ENCODE measurements at places on chromosomes 13 and 19. TPM values are rescaled to one million over a fixed set of nuclear protein-coding genes. Genes with fewer than 3 reads are reported as not detected.

GRCh38 chr13:28741084-28741491 lies 22.3 kb upstream of the SLC46A3 start:
- DNase-seq = peak; percentile 25

Gene CGB1
- not detected for total RNA-seq

Gene MUC16
- under 0.01 TPM for total RNA-seq

GRCh38 chr13:40535345-40535836 lies 131.1 kb downstream of the FOXO1 start:
- no peak for DNase-seq

Gene LAIR1
- under 0.01 TPM for total RNA-seq

Gene MEDAG
- 20.0 TPM for total RNA-seq

DNA sequence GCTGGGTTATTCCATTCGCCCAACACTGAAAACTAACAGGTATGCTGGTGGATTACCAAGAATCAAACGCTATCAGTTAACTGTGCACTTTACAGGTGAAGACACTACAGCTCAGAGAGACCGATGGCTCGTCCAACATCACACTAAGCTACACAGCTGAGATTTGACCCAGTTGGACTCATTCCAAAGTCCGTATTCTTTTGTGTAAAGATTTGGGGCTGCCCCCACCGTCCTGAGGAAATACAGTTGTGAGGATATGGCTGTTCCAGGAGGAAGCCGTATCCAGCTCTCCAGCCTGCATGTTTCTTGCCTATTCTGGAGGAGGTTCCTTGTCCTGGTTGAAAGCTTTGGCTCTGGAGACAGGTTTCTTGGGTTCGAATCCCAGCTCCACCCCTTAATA lies 4.2 kb downstream of the ZSCAN5A start:
- DNase-seq = no peak

Gene ZNF132
- 8.7 TPM for total RNA-seq

Gene WDFY2
- total RNA-seq = 6.0 TPM

DNA sequence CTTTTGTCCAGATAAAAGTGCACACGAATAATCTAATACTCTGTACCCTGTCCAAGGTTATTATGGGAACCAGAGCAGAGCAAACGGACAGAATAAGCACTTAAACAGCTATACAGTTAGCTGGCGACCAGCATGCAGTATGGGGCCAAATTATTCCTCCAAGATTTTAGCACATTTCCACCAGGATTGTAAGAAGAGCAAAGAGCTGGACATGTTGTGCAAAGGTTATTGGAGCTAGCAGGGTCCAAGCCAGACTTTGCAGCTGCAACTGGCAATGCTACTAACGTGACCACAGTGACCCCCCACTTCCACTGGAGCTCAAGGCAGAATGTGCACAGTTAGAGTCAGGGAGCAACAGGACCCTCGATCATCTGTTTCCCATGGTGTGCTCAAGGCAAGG lies 89.9 kb downstream of the COL4A1 start:
- no peak for DNase-seq

DNA sequence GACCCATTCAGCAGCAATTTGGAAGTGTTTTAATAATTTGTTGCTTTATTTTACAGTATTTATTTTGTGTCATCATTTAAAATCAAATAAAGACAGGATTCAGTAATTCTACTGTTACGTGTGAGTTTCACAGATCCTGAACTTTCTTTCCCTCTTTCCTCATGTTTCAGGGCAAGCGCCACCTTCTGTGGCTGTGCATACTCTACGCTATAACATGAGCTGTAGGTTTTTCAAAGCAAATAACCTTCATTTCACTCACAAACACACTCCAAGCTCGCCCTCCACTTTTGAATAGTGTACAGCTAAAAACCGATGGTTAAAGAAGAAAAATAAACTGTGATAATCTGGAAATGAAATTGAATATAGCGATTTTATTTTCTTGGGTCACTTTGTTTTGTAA lies 753.3 kb downstream of the OLFM4 start:
- no peak for DNase-seq

GRCh38 chr13:80131204-80131603 lies 209.7 kb downstream of the SPRY2 start:
- DNase-seq = peak; percentile 84

- no peak for DNase-seq
Observed at GRCh38 chr13:30928978-30929377, 3.5 kb upstream of the TEX26 start.

GRCh38 chr19:13181747-13182388 lies 31.7 kb downstream of the IER2 start:
- peak; percentile 70 for DNase-seq

- no peak for DNase-seq
Observed at GRCh38 chr19:543910-544608, at the start of gene GZMM. Gene GZMM, plus strand, starts transcription at chr19:544053. Its CDS starts 19 bp downstream, at chr19:544072.

Gene PNMA8C
- under 0.01 TPM for total RNA-seq

GRCh38 chr19:6458695-6459261 lies 814 bp downstream of the SLC25A23 start:
- no peak for DNase-seq

- DNase-seq = no peak
Observed at GRCh38 chr13:52779103-52779502, 39.5 kb upstream of the CNMD start.

GRCh38 chr13:110000534-110001345 lies 214.4 kb upstream of the IRS2 start:
- DNase-seq = no peak

Gene OBI1
- total RNA-seq = 12.6 TPM

Gene TNFSF9
- 0.32 TPM for total RNA-seq

- DNase-seq = no peak
Observed at GRCh38 chr13:31115616-31116015, 46.1 kb downstream of the HSPH1 start.

- DNase-seq = peak; percentile 50
Observed at GRCh38 chr19:48539503-48540096, 12.4 kb upstream of the SULT2B1 start.

DNA sequence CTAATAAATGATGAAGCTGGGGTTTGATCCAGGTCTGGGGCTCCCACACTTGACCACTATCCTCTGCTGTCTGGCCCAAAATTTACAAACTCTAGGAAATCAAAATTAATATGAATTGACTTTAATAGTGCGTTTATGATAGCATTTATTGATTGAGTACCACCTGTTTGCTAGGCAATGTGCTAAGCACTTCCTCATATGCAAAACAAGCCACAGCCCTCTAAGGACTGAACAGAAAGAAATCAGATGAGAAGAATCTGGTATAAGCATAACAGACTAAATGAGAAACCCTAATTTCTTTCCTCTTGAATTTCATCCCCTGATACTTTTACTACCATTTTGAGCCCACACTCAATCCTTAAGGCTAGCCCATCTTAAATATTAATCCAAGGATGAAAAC lies 6.6 kb upstream of the MLNR start:
- no peak for DNase-seq

- no peak for DNase-seq
Observed at GRCh38 chr13:81334481-81334880, 993.6 kb upstream of the SPRY2 start.

GRCh38 chr19:41586064-41586463 lies 10.1 kb downstream of the CEACAM21 start:
- no peak for DNase-seq

DNA sequence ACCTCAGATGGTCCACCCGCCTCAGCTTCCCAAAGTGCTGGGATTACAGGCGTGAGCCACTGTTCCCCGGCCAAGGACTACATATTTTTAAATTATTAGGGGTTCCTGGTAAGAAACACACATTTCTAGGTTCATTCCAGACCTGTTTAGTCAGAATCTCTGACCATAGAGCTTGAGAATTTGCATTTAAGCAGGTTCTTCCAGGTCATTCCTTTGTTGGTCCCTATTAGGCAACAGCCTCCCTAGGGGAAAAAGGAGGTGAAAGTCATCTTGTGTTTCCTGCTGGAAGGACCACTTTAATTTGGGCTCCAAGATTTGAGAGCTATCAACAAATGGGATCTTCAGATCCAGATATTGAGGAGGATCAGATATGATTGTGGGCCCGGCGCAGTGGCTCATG lies 16.3 kb downstream of the S1PR2 start:
- peak; percentile 5 for DNase-seq

Gene PLIN5
- not detected for total RNA-seq

GRCh38 chr13:51420681-51421490 lies 31.9 kb downstream of the INTS6 start:
- DNase-seq = no peak

Gene CDX2
- not detected for total RNA-seq

Gene CRX
- not detected for total RNA-seq

Gene HCST
- 0.64 TPM for total RNA-seq

DNA sequence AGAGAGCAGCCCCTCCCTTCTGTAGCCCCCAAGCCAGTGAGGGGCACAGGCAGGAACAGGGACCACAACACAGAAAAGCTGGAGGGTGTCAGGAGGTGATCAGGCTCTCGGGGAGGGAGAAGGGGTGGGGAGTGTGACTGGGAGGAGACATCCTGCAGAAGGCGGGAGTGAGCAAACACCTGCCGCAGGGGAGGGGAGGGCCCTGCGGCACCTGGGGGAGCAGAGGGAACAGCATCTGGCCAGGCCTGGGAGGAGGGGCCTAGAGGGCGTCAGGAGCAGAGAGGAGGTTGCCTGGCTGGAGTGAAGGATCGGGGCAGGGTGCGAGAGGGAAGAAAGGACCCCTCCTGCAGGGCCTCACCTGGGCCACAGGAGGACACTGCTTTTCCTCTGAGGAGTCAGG lies 4.2 kb downstream of the KLK3 start:
- DNase-seq = no peak

DNA sequence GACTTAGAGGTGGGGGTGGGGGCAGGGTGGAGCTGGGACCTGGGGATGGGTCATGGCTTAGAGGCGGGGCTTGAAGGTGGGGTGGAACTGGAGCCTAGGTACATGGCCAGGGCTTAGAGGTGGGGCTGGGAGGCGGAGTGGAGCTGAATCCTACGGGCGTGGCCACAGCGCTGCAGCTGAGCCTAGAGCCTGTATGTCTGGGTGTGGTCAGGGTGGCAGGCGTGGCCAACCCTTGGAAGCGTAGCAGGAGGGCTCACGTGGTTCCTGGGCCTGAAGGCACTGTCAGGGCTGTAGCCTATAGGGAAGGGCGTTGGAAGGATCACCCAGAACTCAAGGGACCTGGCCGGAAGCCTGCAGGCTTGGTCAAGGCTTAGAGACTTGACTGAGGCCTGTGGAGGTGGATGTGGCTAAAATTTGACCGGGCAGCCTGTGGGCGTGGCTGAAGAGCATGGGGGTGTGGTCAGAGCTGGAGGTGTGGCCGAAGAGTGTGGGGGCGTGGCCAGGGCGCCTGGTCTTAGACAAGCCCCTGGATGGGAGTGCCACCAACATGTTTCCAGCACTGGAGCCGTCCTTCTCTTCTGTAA lies 24.3 kb downstream of the COLGALT1 start:
- DNase-seq = peak; percentile 57

Gene LGALS14
- total RNA-seq = not detected

Gene KLF2
- total RNA-seq = 6.8 TPM

DNA sequence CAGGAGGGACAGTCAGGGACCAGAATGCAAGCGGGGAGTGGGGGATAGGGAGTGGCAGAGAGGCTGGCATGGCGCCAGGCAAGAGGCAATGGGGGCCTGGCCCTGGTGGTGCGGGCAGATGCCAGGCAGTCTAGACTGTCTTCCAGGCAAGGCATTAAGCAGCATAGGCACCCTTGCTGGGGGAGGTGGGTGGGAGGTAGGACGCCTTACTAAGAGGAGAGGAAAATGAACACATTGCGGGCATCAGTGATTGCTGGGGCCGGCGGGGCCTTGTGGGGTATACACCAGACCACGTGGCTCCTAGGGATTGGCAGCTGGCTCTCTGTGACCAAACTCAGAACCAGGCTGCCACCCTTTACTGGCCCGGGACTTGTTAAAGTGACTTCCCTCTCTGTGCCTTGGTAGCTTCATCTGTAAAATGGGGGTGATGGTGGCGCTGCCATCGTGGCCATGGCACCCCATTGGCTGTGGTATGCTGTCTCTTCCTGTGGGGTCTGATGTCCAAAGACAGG lies 46.0 kb downstream of the DNM2 start:
- DNase-seq = no peak

- no peak for DNase-seq
Observed at GRCh38 chr13:99695857-99696256, 194.6 kb downstream of the TM9SF2 start.

Gene ZNF793
- total RNA-seq = 2.6 TPM

Gene CCDC70
- not detected for total RNA-seq

Gene ZNF613
- 10.8 TPM for total RNA-seq

Gene C19orf81
- not detected for total RNA-seq

GRCh38 chr19:709196-709964 lies 645 bp downstream of the PALM start:
- DNase-seq = no peak

Measured in fibroblast of villous mesenchyme (primary cell).